ENCODE measurements at places on chromosomes 7 and 10.

DNA sequence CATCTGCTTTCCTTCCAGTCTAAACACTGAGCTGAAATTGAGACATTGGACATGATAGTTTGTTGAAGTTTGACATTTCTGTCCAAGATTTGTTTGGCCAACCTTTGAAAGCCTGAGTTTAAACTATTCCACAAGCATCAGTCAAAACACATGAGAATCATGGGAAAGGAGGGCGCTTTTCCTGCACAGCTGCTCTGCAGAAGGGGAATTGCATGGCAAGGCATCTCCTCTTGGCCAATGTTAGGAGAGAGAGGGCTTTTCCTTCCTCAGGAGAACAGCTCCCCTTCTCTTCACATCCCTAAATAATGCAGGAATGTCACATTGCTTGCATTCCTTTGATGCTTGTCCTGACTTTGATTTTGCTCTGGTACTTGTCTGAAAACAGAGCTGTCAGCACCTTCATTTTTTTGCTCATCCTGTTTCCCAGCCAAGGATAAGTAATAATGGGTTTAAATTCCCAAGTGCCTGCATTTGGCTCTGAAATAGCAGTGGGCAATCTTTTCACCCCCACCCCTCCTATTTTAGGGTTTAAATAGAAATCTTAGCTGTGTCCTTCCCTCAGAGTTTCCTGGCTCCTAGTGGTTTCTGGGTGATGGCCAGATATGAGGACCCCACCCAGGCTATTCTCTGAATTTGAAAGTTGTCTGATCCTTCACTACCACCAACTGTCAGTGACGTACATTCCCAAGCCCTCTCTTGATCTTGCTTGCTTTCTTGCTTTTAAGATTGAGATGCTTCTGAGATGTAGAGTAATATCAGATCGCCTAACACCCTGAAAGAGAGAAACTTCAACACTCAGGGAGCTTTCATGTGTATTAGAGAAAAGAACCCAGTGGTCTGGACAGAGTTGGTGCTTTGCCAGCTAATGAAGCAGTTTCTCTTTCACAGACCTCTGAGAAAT, 75.2 kb upstream of the NPVF start:
- DNase-seq = no peak

DNA sequence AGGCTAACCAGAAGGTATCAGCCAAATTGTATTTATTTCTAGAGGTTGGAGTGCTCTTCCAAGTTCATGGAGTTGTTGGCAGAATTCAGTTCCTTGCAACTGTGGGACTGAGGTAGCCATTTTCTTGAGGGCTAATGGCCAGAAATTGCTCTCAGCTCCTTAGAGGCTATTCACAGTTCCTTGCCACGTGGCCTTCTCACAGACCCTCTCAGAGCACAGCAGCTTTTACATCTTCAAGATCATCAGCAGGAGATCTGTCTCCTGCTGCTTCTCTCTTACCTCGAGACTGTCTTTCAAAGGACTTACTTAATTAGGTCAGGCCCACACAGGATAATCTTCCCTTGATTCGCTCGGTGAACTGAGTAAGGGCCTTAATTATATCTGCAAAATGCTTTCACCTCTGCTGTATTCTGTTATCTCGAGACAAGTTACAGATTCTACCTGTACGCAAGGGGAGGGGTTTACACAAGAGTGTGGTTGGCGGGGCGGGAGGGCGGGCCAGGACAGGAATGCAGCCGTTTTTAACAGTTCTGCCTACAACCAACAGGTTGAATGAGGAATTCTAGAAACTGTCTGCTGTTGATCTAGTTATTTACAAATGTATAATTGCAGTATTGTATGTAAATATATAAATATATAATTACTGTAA, 15.0 kb downstream of the MIOS start:
- no peak for DNase-seq

- no peak for DNase-seq
Measured at GRCh38 chr7:151902311-151902710, 25.4 kb upstream of the PRKAG2 start.

DNA sequence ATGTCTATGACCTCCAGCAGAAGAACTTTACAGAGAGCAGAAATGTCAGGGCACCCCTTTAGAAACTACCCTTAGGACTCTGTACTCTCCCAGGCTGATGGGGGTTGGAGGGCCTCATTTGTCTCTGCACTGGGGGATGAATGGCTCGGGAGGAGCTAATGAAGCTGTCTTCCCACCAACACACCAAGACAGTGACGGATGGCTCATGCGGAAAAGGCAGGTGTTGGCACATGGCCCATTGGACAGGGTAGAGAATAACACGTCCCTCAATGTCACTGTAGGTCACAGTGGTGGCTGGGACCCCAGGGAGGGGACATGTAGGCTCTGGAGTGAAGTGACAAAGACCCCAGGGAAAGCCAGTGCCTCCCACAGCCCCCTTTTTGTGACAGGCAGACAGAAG, 64.0 kb upstream of the PCBD1 start:
- DNase-seq = no peak

DNA sequence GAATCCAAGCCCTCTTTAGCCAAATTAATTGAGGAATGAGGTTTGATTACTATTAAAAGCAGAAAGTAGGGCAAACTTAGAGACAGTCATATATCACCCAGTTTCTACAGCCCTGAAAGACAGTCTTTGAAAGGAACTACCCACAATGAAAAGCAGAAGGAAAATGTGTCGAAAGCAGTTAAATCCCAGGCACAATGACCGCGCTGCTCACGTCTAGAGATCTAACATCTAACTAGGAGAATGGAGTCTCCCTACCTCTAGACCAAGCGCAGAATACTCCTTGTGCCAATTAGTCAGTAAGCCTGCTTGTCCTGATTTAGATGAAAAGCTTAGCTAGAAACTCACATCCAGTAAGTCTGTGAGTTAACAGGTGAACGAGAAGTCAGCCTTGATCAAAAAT, 350.0 kb downstream of the FGFR2 start:
- DNase-seq = peak; percentile 42

DNA sequence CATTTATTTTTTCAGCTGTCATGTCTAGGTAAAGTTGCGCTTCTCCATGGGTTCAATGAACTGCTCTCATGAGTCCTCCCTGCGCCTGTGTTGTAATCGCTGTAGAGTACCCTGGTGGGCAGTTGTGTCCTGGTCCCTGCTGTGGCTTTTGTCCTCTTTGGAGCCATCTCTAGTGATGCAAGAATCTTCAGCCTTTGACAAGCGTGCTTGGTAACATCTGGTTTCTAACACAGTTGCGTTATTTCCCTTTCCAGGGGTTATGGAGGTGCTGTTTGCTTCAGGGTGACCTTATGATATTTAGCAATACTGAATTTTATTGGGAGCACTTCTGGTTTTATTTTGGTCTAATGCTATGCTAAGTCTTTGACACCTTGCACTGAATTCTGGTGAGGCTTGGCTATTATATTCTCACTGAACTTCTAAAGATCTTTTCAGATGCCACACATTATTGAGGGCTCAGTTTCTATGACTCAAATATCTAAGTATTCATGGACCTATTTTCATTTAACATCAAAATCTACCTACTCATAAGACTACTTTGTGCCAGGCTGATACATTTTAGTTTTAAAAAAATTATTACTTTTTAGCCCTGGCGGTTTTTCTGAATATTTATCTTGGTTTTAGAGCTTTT, 88.6 kb downstream of the FANK1 start:
- peak; percentile 66 for DNase-seq

GRCh38 chr7:24656608-24657007, 83.4 kb downstream of the PALS2 start:
- no peak for DNase-seq

- no peak for DNase-seq
Measured at GRCh38 chr7:22137026-22137425, 191.3 kb upstream of the CDCA7L start.

GRCh38 chr10:11141571-11142091, 124.0 kb downstream of the CELF2 start:
- no peak for DNase-seq

DNA sequence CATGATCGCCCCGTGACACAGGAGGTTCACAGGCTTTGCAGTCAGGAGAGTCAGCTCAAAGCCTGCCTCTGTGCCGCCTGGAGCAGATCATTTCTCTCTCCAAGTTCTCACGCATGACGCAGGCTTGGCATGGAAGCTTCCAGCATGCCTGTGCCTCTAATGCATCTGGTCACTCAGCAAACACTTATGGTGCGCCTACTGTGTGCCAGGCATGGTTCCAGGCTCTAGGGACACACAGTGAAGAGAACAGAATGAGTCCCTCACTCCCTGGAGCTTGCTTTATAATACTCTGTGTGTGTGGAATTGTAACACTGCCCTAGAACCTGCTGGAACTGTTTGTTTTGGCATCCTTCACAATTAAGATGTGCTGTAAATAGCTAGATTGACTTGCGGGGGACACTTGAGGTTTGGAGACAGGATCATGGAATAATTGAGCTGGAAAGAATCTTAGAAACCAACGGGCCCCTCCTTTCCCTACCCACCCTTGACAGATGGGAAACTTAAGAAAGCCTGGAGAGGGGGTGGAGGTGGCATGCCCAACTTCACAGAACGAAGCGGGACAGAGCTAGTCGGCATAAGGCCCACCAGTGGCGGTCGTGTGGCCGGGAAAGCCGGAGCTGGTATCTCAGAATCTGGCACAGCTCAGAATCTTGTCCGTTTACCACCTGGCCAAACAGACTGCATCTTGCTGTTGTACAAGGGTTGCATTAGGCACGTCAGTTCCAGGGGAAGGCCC, 4.6 kb upstream of the MYH16 start:
- no peak for DNase-seq

GRCh38 chr10:35711615-35712411, 69.7 kb upstream of the FZD8 start:
- DNase-seq = no peak

- DNase-seq = no peak
Measured at GRCh38 chr7:23121165-23121564, 15.6 kb downstream of the KLHL7 start.

DNA sequence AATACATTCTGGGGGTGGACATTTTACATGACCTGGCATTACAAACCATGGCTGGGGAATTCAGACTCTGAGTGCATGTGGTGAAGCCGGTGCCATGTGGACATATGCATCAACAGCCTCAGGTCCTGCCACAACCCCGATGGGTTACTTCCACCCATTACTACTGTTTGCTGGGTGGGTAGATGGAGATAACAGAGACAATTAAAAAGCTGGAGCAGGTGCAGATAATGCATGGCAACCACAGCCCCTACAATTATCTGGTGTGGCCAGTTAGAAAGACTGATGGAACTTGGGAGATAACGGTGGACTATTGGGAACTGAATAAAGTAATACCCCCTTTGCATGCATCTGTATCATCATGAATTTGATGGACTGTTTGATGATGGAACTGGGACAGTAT, 21.6 kb upstream of the ADAMTS14 start:
- DNase-seq = no peak

Measured in inflammatory macrophage (primary cell).